D721Med (cell line): ENCODE measurements at places on chromosomes 12 and 14.

DNA sequence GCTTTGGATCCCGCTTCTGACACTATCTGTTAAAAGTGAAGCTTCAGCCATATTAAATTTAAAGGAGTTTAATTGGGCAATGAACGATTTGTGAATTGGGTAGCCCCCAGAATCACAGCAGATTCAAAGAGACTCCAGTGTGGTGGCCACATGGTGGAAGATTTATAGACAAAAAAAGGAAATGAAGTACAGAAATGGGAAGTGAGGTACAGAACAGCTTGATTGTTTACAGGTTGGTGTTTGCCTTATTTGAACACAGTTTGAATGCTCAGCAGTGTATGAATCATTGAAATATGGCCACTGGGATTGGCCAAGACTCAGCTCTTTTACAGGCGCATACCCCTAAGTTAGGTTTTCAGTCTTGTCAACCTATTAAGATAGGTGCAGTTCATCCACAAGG, 21.9 kb downstream of the CCDC91 start:
- no peak for DNase-seq

DNA sequence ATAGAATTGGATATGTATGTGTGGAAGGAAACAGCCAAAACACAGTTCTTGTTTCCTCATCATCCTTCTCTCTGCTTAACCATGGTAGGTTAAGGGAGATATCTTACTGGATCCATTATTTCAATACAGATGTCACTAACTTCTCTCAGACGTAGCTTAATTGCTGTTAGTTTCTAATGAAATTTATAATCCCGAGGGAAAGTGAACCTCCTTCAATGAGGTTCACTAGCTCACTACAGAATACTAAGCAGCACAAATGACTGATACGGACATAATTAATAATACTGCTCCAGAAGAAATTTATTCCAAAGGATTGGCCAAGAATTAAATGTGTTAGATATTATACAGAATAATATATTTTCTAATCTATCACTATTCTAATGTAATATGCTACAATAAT, 28.6 kb upstream of the PTPRO start:
- no peak for DNase-seq

DNA sequence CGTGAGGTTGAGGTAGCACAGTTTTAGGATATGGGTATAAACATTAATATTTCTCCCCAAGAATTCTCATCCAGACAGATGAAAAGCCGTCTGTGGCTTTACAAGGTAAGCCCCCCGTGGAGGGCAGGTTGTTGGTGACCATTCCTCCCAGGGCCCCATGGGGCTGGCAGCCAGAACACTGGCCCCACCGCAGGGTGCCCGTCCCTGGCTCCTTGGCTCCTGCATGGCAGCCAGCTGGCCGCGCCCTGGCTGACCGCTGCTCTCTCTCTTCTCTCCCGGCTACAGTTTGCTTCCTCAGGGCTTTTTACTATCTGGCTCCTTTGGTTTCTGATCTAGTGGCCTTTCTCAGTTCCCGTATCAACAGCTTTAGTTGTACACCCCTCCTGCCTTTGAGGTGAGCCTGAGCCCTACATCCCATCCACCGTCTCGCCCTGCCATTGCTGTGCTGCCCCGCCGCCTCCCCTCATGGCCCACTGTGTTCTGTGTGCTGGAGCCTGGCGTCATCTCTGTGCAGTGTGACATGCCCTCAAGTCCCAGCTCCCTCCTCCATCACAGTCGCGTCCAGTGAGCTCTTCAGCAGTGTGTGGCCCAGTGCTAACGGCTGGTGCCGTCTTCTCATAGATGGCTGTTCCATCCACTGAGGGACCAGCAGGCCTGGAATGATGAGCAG, 25.8 kb downstream of the RAB35 start:
- DNase-seq = no peak

DNA sequence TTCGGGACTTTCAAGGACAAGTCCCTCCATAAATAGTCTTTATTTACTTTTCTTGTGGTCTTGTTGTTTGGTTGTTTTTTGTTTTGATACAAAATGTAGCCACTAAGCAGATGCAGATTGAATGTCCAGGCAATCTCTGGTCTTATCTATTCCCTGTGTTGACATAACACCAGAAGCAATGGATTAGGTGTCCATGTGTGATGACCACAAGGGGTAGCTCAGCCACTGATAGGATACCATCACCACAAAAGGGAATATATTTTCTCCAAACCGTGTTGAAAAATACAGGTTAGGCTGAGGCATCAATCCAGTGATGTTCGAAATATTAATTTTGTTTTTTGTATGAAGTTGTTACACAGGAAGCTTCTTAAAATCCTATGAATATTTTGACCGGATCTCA, 196.3 kb downstream of the EPS8 start:
- no peak for DNase-seq

DNA sequence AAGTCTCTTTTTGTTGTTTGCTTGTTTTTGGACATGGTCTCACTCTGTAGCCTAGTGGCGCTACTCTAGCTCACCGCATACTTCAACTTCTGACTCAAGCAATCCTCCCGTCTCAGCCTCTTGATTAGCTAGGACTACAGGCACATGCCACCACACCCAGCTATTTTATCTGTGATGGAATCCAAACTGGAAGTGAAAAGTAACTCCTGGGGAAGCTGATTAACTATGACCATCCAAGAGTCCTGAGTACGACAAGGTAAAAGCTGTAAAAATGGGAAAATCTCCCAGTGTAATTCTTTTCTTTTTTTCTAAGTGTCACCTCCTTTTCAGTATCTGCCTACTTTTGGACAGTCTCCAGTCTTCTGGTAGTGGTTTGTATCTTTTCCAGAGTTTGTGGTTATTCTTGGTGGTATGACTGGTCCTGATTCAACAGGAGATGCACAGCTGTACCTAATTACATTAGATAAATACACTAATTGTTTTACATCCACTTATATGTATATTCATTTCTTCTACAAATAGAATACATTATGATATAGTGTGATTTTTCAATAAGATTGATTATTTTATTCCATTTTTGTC, 97.8 kb downstream of the SLC6A15 start:
- DNase-seq = no peak

GRCh38 chr12:17357396-17357795, 732.6 kb downstream of the RERGL start:
- no peak for DNase-seq

- DNase-seq = no peak
These were observed 91.5 kb downstream of the TMTC1 start for GRCh38 chr12:29692237-29692636.

GRCh38 chr12:90682398-90682797, 272.6 kb downstream of the CCER1 start:
- no peak for DNase-seq

DNA sequence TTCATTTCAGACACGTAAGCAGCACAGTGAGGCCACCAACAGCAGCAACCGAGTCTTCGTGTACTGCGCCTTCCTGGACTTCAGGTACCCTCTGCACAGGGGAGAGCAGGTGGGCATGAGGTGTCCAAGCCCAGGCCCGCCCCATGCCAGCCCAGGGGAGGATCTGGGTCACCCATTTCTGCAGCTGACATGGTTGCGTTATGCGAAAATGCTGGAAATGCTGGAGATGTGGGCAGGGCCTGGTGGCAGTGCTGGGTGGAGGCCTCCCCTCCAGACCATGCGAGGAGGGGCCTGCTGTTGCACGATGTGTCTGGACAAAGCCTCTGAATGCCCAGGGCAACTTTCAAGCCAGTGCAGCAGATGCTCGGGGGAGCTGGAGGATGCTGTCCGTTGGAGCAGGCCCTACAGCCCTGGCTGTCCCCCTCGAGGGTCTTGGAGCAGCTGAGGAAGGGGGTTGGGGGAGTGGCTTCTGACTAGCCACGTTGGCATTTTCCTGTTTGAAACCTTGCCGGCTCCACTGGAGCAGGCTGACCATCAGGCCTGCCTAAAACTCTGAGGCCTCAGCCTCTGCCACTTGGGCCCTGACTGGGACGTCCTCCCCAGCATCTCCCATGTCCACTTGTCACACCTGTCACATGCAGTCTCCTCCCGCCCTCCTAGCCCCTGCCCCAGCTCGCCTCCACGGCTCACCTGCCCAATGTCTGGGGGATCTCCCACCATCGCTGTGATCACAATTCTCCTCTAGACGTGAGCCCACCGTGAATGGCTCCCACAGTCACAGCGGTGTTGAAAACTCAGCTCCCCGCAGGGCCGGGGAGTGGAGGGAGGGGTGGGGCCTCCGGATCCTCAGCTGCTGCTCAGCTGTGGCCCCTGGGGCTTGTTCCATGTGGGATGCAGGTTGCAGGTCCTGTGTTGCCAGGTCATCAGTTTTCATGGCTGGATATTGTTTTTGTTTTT, 123.4 kb downstream of the ADGRD1 start:
- DNase-seq = no peak

DNA sequence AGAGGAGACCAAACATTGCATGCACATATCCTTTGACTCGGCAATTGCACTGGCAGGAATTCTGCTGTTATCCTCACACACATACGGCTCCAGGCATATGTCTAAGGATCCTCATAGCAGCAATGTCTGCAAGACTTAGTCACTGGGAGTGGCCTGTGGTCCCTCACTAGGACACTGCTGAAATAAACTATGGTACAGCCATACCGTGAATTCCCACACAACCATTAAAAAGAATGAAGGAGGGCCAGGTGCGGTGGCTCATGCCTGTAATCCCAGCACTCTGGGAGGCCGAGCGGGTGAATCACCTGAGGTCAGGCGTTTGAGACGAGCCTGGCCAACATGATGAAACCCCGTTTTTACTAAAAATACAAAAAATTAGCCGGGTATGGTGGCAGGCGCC, 105.1 kb downstream of the ZFP36L1 start:
- no peak for DNase-seq

DNA sequence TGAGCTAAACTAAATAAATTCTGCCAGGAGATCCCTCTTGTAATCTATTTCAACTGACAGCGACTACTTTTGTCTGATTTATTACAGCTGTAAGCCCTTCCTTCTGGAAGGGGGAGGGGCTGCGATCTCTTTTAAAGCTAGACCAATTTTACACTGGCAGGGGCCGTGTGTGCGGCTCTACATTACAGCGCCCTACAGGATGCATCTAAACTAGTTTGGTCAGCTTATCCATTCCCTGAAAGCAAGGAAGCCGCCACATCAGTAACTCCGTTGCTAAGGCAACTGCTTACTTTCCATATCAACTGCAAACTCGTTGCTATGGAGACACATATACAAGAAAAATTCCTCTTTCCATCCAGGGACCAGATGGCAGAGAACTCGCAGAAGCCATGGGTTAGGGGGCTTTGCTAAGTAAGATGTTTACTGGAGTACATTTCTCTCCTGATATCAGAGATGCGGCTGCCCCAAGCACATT, 17.4 kb downstream of the FOXN3 start:
- no peak for DNase-seq

GRCh38 chr12:67829896-67830295, 159.4 kb upstream of the IFNG-AS1 start:
- no peak for DNase-seq

GRCh38 chr12:93944911-93945310, 203.5 kb upstream of the PLXNC1 start:
- no peak for DNase-seq

- DNase-seq = no peak
These were observed 172.9 kb upstream of the AVPR1A start for GRCh38 chr12:63323942-63324341.

DNA sequence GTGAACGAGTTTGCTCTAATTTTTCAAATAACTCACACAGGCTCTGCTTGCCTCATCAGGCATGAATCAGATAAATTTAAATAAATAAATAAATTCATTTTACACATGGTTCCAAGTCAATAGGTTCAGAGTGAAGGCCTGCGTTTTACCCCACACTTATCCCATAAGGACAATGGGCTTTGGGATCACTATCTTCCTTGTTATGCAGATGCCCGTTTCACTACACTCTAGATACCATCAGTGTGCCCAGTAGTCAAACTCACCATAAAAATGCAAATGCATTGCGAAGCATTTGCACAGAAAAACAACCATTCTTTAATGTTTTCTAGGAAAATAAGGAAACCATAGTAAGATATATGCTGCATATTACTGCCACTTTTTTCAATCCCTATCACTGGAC, 155.9 kb upstream of the CCDC196 start:
- DNase-seq = no peak

DNA sequence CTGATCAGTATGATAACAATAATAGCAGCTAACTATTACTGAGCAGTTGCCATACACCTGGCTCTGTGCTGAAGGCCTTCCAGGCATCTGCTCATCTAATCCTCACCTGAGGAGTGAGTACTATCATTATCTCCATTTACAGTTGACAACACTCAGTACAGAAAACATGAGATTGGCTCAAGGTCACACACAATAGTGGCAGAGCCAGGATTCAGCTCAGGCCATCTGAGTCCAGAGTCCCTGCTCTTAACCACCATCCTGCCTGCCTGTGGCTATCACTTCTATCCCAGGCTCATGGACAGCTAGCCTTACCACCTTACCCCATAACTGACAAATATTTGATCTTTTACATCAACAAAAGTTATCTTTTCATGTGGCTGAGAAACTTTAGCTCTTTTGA, 155.5 kb downstream of the PPM1H start:
- no peak for DNase-seq

DNA sequence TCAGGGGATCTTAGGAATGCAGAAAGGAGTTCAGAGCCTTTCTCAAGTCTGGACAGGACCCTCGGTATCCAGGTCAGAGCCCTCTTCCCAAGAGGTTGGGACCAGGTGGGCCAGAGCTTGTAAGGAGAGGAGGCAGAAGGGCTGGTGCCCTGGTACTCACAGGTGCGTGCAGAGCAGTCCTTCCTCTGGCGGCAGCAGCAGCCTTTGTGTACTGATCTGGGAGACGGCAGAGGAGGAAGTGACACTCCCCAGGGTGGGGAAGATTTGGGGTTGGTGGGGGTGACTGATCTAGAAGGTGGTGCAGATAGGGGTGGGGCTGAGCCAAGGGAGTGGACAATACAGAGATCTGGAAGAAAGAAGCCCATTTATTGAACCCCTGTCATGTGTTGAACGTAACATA, at the start of gene ITGB7:
Gene ITGB7 (minus strand): TSS at position 210 of the 400 bp plus-strand sequence. CDS start 6,808 bp downstream, outside the sequence.
- DNase-seq = no peak

GRCh38 chr12:534216-534615, 74.5 kb downstream of the B4GALNT3 start:
- DNase-seq = no peak

- no peak for DNase-seq
These were observed 108.5 kb downstream of the DUSP6 start for GRCh38 chr12:89243771-89244170.

DNA sequence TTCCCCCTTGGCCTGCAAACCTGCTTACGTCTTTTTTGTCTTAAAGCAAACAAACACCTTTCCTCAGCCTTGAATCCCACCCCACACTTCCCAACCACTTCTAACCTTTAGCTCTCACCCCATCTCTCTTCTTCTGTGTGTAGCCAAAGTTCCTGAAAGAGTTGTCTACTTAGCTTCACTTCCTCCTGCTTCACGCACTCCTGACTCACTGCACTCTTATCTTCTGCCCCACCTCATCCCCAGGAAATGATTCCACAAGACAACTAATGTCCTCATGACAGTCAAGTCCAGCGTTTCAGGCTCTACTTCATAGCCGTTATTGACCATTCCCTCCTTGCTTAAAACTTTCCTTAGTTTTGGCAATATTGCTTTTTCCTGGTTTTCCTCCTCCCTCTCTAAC, 22.4 kb downstream of the EIF2B2 start:
- no peak for DNase-seq

- DNase-seq = no peak
These were observed 198.1 kb downstream of the ETV6 start for GRCh38 chr12:11847539-11847938.

- no peak for DNase-seq
These were observed 442.5 kb downstream of the NRXN3 start for GRCh38 chr14:78612666-78613065.

- DNase-seq = no peak
These were observed 55.7 kb downstream of the LIN52 start for GRCh38 chr14:74140374-74140850.

- DNase-seq = no peak
These were observed 57.2 kb downstream of the ATF7 start for GRCh38 chr12:53568809-53569557.

- DNase-seq = no peak
These were observed 67.3 kb upstream of the BICD1 start for GRCh38 chr12:32039347-32039746.
